CD8-positive, alpha-beta T cell (primary cell): ENCODE measurements at places on chromosomes 7 and 10.

DNA sequence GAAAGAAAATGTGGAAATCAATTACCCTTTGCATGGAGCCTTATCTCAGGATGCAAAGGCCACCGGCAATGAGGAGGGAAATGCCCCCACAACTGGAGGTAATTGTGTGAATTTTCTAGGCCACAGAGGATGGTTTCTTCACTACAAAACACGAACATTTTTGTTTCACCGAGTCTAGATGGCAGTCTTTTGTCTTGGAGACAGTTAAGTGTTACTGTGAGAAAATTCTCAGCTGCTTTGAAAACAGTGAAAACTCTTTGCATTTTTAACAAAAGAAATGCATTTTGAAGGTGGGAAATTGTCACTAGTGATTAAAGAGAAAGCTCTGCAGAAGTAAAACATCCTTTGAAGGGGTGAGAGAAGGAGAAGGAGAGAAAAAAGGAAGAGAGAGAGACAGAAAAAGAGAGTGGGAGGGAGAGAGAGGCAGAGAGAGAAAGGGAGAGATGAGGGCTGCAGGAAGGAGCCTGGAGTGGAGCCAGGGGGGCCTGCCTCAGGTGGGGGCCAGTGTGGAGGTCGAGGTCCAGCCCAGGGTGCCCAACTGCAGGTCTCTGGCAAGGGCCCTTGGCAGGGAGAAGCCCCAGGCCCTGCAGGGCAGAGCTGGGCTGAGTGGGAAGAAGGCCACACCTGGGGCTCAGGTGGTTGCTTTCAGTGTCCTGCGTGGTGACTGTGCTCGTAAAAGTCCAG, 261.4 kb downstream of the ADARB2 start:
- no peak for DNase-seq

GRCh38 chr10:89591796-89592271, 53.2 kb downstream of the PANK1 start:
- DNase-seq: no peak

DNA sequence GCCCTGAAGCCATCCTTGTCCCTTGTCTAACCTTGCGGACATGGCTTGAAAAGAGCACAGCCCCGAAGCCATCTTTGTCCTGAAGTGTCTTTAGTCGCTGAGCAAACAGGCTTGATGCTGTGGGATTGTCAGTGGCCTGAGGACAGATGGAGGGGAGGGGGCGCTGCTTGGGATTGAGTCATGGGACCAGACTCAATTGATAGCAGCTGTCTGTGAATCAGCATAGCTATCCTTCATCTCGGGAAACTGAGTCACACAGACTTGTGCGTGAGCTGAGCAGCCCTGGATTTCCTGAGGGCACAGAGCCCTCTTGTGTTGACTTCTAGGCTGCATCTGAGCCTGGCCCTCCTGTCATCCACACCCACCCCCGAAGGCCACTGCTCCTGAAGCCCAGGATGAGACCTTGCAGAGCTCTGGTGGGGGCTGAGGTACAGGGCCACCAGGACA, 14.4 kb downstream of the MYO1G start:
- no peak for DNase-seq

DNA sequence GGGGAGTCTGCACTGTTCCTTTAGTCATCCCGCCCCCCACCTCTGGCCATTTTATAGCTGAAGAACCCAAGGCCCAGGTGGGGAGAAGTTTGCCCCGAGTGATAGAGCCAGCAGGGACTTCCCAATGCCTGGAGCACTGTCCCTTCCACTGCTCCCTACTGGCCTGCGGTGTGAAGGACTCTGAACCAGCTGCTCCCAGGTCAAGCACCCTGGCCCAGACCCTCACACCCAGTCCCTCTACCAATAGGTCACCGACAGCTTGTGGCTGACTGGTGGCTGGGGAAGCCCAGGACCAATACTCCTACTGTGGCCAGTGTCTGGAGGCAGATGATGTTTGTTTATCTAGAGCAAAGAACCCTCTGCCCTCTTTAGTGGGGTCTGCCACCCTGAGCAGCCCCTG, 167.9 kb downstream of the LCOR start:
- no peak for DNase-seq

DNA sequence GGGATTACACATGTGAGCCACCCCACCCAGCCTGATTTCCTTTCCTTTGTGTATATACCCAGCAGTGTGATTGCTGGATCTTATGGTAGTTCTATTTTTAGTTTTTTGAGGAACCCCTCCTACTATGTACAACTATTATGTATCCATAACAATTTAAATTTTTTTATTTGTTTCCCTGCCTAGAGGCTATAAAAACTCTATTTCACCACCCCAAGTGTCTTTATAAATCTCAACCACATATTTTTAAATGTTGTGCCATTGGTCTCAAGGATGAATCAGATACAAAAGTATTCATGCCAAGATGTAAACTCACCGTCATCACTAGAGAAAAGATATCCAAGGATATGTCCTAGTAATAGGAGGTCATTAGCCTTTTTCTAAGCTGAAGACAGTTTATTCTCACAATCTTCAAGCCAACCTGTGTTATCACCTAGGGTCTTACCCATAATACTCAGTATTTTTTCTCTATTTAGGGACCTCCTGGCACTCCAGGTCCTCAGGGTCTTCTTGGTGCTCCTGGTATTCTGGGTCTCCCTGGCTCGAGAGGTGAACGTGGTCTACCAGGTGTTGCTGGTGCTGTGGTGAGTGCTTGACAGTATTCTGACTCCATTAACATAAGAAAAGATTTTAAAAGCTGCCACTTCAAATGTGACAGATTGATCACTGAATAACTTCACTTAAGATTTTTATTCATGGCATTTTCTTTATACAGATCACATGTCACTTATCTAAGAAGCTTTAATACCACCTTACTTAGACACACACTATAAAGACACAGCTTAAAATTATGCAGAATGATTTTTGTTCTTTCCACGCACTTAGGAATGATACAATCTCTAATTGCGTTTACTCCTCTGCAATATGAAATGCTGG, 29.4 kb downstream of the COL1A2 start:
- DNase-seq: no peak

DNA sequence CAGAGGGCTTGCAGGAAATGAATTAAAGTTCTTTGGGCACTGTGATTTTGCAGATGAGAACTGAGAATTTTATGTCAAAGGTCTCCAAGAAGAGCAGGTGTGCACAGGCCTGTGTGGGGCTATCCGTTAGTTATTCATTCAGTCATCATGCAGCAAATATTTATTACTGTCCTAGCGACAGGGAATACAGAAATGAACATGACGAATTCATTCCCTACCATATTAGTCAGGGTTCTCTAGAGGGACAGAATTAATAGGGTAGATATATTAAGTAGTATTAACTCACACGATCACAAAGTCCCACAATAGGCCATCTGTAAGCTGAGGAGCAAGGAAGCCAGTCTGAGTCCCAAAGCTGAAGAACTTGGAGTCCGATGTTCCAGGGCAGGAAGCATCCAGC, 2.9 kb upstream of the MMP21 start:
- DNase-seq: no peak
